ENCODE measurements at places on chromosomes 3 and 15.

- DNase-seq, result no peak
Observed at GRCh38 chr3:13007251-13007941, 65.8 kb downstream of the IQSEC1 start.

- peak; percentile 88 for DNase-seq
Observed at GRCh38 chr3:52220380-52221026, 4.9 kb downstream of the TLR9 start.

DNA sequence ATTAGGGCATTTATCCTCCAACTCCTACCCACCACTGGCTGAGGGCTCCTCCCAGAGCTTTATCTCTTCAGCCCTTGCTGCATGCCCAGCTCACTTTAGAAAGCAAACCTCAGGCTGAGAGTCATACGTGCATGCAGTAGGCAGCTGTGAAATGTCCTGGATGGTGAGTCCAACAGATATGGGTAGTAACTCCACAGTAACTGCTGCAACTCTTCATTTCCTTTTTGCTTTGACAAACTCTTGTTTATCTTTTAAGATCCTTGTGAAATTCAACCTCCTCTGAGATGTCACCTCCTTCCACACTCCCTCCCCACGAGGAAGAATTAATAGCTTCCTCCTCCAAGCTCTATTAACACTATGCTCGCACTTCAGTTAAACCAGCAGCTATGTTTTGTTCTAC lies 35.9 kb upstream of the CTNNB1 start:
- DNase-seq, result no peak

- DNase-seq, result no peak
Observed at GRCh38 chr3:157142315-157142714, 17.6 kb downstream of the CCNL1 start.

GRCh38 chr3:37991823-37992222 lies 1.2 kb downstream of the VILL start:
- DNase-seq, result no peak

DNA sequence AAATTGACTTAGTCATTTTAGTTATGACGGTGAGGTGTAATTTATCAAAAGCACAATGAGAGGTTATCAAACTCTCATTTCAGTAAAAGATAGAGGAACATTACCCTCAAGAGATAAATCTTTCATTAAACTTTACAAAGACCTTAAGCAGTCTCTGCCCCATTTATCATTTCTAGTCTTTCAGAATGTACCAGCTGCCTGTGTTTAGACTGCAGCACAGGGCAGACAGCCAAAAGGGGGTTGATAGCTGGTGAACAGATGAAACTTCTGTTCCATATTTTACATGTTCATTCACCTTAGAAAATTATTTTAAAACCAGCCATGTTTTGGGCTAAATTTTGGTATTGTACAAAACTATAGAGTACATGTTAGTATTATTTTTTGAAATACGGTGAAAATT lies 514.6 kb upstream of the CNTN3 start:
- no peak for DNase-seq

DNA sequence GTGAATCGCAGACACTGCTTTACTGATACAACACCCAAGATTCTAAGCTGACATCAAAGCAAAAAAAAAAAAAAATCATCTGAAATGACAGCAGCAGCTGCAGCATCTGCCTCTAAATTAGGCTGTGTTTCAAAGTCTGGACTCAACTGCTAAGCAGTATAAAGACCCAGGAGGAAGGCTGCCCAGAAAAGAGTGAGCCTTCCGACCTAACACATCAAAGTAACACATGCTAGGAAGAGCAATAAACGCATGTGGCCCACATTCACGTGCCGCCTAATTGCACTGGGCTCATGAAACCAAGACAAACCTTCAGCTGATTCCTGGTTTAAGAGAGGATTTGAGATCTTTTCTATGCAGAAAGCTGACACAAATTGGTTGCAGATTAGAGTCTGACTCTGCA lies 317.1 kb downstream of the ZIC4 start:
- DNase-seq, result no peak

- DNase-seq, result no peak
Observed at GRCh38 chr15:82294061-82294690, 31.6 kb downstream of the SAXO2 start.

- no peak for DNase-seq
Observed at GRCh38 chr3:20652231-20652986, 466.4 kb upstream of the SGO1 start.

- DNase-seq, result no peak
Observed at GRCh38 chr3:37707428-37708372, 154.0 kb upstream of the CTDSPL start.

DNA sequence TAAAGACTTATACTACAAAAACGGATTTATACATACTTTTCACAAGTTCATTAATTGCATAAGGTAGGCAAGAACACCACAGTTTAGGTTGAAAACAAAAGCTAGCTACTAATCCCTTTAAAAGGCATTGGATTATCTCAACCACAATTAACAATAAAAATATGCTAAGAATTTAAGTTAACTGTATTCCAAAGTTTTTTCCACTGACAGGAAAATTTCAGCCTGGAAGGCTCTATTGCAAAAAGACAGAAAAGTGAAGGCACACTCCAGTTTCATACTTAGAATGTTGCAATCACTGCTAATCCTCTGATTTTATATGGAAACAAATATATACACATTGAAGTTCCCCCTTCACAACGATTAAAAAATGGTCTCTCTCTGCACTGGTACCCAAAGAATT lies 71.5 kb downstream of the TJP1 start:
- DNase-seq, result no peak

DNA sequence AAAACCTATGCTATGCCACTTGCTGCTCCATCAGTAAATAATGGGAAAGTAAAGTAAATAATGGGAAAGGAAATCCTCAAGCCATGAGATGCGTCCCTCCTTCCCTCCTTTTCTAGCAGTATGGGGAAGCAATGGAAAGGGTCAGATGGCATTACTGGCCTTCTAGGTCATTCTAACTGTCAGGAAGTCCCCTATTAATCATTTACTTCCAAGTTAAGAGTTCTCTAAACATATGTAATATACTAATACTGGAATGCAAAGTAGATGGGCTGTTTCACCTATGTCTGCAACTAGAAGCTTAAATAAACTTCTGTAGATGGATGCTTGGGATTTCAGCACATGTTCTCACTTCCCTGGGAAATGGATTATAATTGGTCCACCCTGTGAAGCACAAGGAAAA lies 55.9 kb downstream of the MDFIC2 start:
- no peak for DNase-seq

DNA sequence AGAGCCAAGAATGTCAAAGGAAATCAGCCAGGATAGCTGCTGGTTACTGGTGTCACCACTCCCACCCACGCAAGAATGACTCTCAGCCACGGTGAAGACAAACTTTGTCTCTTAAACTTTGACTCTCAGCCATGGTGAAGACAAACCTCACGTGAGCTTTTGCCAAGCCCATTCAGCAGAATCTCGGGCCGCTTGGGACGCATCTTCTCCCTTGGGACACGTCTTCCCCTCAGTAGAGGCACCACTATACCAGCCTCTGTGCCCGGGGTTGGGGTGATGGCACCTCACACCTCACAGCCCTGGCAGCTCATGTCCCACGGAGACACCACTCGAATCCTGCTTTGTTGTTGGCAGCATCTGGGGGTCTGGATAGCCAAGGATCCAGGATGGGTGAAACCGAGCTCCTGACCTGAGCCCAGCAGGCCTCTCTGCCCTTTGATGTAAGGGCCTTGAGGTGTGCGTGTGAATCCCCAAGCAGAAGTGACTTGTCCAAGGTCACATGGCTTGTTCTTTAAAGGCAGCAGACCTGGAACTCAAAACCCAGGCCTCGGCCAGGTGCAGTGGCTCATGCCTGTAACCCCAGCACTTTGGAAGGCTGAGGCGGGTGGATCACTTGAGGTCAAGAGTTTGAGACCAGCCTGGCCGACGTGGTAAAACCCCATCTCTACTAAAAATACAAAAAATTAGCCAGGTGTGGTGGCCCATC lies 21.8 kb downstream of the RBPMS2 start:
- DNase-seq, result no peak

GRCh38 chr3:177476921-177477435 lies 279.7 kb upstream of the TBL1XR1 start:
- DNase-seq, result no peak

GRCh38 chr15:76057332-76058000 lies 2.3 kb upstream of the TMEM266 start:
- DNase-seq, result peak; percentile 5

DNA sequence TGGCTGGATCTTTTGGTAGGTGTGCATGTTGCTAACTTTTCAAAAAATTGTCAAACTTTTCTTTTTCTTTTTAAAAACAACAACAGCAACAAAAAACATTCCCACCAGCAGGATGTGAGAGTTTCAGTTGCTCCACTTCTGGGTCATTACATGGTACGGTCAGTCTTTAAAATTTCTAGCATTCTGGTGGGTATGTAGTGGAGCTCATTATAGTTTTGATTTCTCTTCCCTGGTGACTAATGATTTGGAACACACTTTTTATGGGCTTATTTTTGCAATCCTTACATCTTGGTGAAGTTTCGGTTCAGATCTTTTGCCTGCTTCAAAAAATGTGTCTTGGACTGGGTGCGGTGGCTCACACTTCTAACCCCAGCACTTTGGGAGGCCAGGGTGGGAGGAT lies 19.3 kb downstream of the ATP1B3 start:
- DNase-seq, result no peak

GRCh38 chr15:80944818-80945217 lies 44.8 kb downstream of the MESD start:
- DNase-seq, result no peak

GRCh38 chr3:42600958-42601675 lies 631 bp downstream of the NKTR start:
- peak; percentile 2 for DNase-seq

DNA sequence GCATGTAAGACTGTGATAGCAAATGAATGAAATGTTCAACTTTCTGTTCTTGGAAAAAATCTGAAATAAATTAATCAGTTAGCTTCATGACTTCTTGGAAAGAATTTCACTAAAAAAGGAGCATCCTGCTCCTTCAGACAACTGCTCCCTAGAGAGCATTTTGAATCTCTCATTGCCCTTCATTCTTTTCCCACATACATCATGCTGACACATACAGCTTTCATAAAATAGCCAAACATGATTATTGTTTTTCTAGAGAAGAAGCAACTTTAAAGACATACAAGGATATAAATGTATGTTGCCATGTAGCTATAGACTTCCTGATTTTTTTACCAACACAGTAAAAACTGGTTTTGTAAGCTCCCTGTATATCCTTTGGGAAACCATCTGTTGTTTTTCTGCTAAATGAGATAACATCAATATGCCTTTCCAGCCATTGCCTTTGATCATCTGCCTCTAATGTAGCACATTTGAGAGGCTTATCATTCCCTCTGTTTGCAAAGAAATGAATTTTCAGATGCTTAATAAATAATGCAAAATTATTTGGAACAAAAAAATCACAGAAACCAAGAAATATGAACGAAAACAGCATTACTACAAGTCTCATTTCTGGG lies 248.2 kb upstream of the GPR149 start:
- DNase-seq, result no peak

GRCh38 chr3:26592451-26592850 lies 30.1 kb upstream of the LRRC3B start:
- no peak for DNase-seq

GRCh38 chr3:42262525-42262924 lies 3.5 kb downstream of the CCK start:
- no peak for DNase-seq

GRCh38 chr3:183100376-183100775 lies 1.1 kb upstream of the MCCC1 start:
- no peak for DNase-seq

- no peak for DNase-seq
Observed at GRCh38 chr3:133570139-133570936, 3.1 kb upstream of the CDV3 start.

- no peak for DNase-seq
Observed at GRCh38 chr15:74904190-74904805, 2.4 kb downstream of the FAM219B start.

DNA sequence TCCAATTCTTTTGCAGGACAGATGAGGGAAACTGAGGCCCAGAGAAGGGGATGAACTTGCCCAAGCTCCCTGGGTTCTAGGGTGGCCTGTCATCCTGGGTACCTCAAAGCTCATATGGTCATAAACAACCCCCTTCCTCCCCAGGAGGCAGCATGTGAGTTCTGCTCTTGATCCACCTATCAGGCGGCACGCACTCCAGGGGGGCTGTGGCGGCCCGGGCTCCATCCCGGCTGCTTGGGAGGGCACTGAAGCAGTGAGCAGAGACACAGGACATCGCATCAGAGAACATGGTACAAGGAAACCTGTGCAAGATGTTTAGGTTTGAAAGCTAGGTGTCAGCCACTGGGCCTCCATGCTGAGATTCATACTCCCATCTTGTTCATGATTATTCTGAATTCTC lies 34.2 kb downstream of the CPN2 start:
- no peak for DNase-seq

DNA sequence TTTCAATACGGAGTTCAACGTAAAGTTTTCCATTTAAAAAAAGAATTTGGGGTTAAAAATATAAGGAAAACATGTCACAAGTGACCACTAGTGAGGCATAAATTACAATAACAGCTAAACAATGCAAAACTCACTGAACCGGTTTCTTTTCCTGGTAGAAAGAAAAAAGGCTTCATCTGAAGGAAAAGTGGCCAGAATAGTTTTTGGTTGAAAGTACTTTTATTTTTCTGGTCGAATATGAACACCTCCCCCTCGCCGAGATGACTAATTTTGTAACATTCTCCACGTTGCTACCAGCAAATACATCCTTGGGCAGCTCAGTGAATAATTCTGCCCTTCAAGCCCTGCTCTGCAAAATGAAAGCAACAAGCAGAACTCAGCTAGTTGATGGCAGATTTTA lies 3.9 kb upstream of the SRGAP3 start:
- no peak for DNase-seq

GRCh38 chr15:57205996-57206395 lies 170.3 kb upstream of the CGNL1 start:
- DNase-seq, result no peak

DNA sequence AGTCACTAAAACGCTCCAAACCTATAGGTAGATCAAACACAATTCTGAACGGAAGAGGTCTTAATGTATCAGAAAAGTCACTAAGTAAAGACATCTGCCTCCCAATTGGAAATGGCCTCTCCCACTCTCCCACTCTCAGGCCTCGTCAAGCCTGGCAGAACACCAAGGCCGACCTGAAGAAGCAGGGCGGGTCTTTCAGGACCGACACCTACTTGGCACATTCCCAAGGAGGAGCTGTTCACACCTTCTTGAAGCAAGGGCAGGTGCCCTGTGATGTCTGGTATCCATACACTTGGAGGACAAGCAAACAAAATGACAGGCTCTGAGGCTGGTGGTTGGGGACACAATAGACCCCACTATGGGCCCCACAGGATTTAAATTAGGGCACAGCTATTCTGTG lies 30.0 kb downstream of the XXYLT1 start:
- no peak for DNase-seq

Data from stimulated activated CD8-positive, alpha-beta memory T cell treated with anti-CD3 and anti-CD28 coated beads, Interleukin-4, amount 100 ng/mL, for 4 hours (primary cell).